NCI-H774 (cell line): ENCODE measurements at places on chromosomes 6 and 20.

DNA sequence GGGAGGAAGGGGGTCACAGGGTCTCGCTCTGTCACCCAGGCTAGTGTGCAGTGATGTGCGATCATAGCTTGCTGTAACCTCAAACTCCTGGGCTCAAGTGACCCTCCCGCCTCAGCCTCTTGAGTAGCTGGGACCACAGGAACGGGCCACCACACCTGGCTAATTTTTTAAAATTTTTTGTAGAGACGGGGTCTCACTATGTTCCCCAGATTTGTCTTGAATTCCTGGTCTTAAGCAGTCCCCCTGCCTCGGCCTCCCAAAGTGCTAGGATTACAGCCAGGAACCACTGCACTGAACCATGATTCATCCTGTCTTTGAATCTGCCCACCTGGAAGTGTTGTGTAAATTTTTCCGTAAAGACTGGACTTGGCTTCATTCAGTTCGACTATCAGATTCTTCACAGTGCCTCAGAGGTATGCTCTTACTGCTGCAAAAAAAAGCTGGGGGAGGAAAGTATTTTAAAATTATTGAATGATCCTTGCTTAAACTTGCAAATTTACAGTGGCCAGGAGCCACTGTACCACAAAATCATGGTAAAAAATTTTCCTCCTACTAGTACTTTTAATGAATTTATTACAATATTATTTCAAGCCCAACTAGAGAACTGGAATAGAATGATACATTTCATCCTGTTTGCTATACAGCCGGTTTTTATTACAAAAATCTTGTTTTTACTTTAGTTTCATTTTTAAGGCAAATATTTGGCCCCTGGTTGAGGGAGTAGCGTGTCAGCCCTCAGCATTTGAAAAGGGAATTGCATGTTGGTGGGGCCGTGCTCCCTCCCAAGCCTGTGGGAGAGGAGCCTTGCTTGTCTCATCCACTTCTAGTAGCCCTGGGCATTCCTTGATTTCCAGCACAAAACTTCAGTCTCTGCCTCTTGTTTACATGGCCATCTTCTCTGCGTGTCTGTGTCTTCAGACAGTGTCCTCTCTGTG, 202.5 kb upstream of the SGK1 start:
- DNase-seq = no peak

DNA sequence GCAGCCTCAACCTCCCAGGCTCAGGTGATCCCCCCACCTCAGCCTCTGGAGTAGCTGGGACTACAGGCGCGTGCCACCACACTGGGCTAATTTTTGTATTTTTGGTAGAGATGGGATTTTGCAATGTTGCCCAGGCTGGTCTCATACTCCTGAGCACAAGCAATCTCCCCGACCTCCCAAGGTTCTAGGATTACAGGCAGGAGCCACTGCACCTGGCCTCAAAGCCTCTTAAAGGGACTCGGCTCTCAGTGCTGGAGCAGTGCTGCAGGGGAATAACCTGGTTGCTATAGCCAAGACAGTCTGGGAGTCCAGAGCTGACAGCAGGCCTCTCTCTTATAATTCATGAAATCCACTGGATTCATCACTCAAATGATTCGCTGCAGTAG, 17.0 kb downstream of the GHRH start:
- DNase-seq = no peak

- DNase-seq = no peak
Observed at GRCh38 chr6:6407071-6407741, 86.7 kb upstream of the F13A1 start.

DNA sequence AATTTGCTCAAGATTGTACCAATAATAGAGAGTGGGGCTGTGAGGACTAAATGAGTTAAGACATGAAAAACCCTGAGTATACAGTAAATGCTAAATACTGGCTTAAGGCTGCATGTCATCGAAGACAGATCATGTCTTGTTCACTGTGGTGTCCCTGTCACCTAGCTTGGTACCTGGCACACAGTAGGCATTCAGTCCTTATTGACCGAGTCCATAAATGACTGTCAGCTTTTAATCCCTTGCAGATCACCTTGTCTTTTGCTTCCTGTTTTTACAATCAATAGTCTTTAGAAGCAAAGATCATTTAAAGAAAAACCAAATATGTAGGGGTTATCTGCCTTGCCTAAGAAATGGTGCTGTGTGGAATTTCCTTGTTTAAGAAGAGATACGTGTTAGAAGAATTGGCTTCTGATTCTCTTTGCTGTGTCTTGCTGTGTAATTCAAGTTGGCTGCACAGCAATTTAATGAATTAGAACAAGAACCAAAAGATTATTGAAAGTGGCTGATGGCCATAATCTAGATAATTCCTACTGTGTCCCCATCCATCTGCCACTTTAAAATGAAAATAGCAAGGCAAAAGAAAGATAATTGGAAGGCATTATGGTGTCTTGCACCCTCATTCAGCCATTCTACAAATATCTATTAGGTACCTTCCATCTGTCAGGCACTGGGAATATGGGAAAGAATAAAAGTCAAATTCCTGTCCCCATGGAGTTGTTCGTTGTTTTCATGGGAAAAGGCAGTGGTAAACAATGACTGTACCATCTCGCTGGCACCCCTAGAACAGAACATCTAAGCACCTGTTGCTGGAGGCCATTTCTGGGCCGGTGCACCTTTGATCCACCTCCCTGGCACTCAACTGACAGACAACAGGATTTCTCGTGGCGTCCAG, 12.4 kb upstream of the MAPK13 start:
- no peak for DNase-seq

GRCh38 chr20:48236000-48236970, 451.0 kb upstream of the SULF2 start:
- DNase-seq = no peak
